NCI-H774 (cell line): ENCODE measurements at places on chromosomes 3 and 15.
A peak's percentile ranks its signal among the peaks of the same experiment; 100 is the strongest.

GRCh38 chr15:88649286-88649733 lies 10.5 kb downstream of the ISG20 start:
- DNase-seq, result no peak

GRCh38 chr15:99545605-99546004 lies 20.2 kb upstream of the MEF2A start:
- no peak for DNase-seq

- DNase-seq, result no peak
These were observed 33.1 kb upstream of the ALDH1L1 start for GRCh38 chr3:126213379-126214028.

DNA sequence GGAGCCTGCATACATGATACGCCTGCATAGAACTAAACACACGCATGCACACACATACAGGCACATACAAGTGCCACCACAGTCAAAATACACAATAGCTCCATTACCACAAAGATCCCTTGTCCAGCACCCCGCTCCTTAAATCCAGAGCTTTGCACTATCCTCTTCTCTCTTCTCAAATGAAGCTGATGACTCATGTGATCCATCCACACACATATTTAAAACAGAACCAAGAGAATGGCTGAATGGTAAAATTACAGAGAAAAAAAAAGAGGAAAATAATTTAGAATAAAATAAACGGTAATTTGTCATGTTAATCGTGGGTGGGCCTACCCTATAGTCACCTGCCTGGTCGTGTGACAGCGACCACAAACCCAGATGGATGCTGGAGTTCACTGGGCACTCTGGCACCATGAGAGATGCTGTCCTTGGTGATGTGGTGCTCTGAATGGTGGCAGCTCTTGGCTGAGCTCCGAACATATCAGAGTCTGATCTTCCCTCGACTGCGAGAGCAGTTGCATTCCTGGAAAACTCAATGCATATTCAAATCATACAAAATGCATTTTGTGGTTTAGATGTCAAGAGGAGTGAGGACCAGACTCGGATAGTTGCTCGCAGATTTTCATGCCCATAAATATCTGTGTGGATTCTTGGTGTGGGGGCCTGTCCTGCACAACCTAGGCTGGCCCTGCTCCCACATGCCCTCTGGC lies 8.9 kb downstream of the IQSEC1 start:
- no peak for DNase-seq

DNA sequence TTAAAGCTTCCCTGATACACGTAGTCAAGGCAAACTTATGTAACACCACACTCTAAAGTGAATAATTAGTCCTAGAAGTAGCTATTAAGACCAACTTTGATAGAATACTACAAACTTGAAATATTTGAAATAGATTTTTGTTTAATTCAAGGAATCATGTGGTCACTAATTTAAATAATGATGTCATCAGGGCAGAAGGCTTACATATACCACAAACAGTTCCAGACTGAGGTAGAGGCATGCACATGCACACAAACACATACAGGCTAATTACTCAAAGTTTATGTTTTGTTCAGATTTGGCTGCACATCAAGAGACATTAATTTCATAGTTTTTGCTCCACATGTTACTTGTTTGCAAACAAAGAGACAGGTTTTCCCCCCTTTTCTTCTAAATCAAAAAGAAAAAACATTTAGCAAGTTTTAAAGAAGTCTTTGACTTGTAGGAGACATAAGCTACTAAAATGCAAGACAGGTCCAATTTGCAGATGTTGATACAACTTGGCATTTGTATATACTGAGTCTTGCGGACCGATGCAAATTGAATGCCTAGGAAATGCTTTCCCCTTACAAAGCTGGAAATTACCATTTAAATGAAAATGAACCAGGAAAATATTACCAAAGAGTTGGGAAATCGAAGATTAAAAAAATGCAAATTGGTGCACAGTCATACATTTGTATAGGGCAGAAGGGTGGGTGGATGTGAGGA lies 594.8 kb downstream of the MAGI1 start:
- DNase-seq, result no peak

DNA sequence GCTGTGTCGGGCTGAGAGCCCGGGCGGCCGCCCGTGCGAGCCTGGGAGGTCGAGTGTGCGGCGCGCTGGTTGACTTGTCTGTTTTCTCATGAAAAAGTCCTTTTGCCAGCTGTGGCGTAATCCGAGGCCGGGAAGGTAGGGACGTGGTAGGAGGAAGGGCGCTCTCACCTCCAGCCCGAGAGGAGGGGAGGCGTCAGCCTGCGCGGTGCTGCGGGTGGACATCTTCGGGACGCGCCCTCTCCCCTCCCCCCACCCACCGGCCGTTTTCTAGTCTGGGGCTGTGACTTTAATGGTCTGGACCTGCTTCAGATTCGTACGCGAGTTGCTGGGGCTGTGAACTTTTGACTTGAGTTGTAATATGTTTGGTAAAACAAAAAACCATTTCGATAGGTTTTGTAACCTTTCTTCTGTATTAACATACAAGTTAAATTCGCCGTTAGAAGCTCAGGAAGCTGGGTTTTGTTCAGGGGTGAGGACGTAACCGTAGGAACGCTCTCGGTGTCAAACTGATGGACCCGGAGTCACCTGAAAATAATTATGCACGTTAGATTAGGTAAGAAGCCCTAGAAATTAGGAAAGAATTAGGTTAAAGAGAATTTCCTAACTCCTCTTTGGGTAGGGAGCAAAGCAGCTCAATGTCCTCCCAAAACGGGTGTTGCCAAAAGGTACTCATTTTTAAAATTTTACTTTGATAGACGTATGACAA lies 762 bp downstream of the NCK1 start:
- no peak for DNase-seq

- no peak for DNase-seq
These were observed 285.4 kb downstream of the ZBTB20 start for GRCh38 chr3:114861666-114862065.

DNA sequence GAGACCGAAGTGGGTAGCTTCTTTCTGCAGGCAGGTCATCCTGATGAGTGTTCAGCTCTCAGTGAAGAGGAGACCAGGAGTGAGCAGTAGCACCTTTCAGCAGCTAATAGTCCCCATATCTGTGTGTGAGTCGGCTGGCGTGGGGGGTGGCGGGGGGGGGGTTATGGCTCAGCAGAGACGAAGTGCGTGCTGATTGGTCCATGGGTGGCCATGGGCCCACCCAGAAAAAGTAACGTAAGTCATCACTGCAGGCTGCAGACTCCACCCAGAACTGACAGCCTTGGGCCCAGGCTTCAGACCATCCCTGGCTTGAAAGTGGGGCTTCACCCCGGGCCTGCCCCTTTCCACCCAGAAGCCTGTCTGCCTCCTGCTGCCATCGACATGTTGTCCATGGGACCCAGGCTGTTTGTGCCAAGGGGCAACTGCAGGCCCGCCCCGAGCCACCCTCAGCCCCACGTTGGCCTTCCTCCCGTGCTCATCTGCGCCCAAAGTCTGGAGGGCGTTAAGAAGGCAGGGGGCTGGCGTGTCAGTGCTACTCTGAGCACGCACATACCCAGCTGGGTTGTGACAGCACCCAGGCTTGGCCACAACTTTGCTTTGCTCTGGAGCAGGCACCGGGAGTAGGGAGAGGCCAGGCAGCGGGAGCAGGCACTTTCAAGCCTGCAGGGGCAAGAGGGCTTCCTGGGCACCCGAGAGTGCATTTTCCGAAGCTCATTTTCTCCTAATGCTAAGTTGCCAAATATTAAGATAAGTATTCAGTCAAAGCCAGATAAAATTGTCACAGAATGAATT lies 511.7 kb upstream of the CDIN1 start:
- DNase-seq, result no peak

- no peak for DNase-seq
These were observed 111.6 kb downstream of the NR2F2 start for GRCh38 chr15:96442076-96442475.

- DNase-seq, result no peak
These were observed 102.6 kb downstream of the EFL1 start for GRCh38 chr15:82159922-82160321.

GRCh38 chr3:194573680-194574437 lies 59.4 kb downstream of the TMEM44 start:
- DNase-seq, result peak; percentile 45

- no peak for DNase-seq
These were observed 16.0 kb downstream of the ANKRD28 start for GRCh38 chr3:15781637-15782402.

GRCh38 chr3:53823026-53823955 lies 22.9 kb downstream of the CHDH start:
- DNase-seq, result no peak

GRCh38 chr15:50916400-50916799 lies 7.9 kb downstream of the AP4E1 start:
- no peak for DNase-seq

DNA sequence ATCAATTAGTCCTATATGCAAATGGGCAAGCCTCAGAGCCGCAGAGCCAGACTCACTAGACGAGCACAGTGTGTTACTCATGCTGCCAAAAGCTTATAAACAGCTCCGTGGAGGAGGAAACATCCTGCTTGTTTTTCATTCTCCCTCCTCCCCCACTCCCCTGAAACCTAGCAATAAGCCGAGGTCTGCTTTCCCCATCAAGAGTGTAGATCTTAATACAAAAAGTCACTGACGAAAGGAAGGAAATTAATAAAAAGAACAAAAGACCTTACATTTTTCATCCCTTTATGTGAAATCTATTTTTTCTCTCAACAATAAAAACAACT lies 88.5 kb downstream of the XXYLT1 start:
- no peak for DNase-seq

DNA sequence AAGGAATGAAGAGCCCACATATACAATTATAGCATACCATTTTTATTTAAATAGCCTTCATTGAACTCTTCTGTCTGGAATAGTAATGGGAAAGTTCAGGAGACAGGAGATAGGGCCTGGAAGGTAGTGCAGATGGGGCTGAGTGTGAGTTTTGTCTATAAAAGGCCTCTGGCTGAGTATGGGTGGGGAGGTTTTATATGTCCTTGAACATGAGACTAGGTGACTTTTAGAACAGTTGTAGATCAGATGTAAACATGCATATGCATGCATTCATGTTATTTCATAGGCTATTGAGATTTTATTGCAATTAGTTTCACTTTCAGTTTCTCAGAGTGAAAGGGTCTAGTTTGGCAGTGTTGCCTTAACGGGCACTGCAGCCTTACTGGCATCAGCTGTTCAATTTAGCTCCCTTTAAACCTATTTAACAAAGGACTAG lies 27.1 kb downstream of the CGGBP1 start:
- DNase-seq, result no peak

DNA sequence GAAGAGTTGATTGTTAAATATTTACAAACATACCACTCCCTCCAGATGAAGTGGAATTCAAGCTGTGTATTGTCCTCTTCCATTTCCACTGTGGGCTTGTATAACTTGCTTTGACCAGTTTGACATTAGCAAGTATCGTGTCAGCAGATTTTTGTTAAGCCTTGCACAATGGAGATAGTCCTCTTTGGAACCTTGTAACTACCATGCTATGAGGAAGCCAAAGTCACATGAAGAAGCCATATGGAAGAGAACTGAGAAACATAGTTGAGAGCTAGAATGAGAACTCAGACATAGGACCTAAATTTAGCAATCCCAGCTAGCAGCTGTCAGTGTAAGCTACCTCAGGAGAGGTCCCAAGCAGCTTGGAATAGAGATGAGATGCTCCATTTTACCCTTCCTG lies 889.2 kb downstream of the PDCD6IP start:
- DNase-seq, result no peak

- no peak for DNase-seq
These were observed 17.5 kb upstream of the NMD3 start for GRCh38 chr3:161203485-161204098.

GRCh38 chr3:140573011-140573410 lies 104.9 kb upstream of the TRIM42 start:
- peak; percentile 56 for DNase-seq

DNA sequence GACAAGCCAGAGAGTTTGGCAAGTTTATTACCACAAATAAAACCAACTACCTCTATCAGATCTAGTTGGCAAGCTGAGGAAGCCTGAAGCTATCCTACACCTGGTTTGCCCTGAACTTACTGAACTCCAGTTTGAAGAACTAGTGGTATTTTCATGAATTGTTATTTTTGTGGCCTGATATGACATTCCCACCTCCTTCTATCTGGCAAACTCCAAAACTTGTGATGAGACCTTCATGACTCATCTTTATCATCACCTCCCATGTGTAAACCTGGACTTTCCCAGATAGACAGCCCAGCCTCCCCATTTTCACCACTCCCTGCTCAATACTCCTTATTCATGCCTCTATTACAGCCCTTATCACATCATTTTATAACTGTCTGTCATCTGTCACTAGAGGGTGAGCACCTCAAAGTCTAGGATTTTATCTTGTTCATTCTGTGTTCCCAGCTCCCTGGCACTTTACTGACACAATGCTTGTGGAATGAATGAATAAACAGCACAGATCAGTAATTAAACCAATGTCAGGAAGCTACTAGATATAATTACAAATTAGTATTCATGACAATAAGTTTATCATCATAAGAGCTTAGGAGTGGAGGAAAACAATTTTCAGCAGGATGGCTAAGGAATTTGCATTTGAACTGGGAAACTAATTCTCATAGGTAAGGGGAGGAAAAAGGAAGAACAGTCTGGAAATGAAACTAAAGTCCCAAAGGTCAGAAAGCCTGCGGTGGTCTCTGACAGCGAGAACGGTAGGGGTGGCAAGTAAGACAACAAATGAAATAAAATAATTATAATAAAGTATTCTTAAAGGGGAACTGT lies 13.2 kb upstream of the TRANK1 start:
- DNase-seq, result no peak
